ENCODE measurements at places on chromosomes 4 and X.

DNA sequence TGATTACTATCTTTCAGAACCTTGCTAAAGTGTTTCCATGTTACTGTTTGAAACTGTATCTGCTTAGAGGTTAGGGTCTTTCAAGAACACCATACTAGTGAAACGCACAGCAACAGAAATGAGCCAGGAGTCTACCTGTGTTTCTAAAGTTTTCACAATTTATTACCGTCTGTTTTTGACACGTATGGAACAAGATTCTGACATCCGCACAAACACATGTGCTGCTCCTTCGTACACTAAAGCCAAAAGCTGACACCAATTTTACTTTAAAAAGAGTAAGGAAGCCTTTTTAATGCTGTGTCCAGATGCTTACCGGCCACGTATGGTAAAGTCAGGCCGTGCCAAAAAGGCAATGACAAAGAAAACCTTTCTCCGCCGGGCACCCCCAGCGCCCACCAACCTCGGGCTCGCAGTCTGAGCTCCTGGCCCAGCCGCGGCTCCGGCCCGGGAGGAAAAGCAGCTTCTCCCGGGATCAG is 532 bp downstream of the RPS4X start:
- DNase-seq, result no peak

GRCh38 chrX:22520128-22520828 is 247.6 kb downstream of the CBLL2 start:
- DNase-seq, result no peak

DNA sequence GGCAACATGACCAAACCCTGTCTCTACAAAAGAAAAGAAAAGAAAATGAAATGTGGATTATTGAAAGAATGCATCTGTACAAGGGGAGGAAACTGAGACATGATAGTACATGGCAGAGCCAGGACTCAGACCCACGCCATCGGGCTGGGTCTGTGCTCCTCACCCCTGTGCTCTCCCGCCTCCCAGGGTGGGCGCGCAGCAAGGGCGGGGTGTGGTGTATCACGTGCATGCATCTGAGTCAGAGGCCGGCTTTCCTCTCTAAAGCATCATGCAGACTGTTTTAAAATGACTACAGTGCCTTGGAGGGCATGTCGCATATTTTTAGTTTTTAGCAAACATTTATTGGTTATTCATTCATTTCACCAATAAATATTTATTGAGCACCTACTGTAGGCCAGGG is 47.8 kb downstream of the HTT-AS start:
- no peak for DNase-seq

GRCh38 chr4:26850528-26850927 is 10.1 kb upstream of the STIM2 start:
- no peak for DNase-seq
